Type B pancreatic cell (in vitro differentiated cells): ENCODE measurements at places on chromosomes 1 and 21. TPM values are rescaled to one million over a fixed set of nuclear protein-coding genes. Genes with fewer than 3 reads are reported as not detected.

DNA sequence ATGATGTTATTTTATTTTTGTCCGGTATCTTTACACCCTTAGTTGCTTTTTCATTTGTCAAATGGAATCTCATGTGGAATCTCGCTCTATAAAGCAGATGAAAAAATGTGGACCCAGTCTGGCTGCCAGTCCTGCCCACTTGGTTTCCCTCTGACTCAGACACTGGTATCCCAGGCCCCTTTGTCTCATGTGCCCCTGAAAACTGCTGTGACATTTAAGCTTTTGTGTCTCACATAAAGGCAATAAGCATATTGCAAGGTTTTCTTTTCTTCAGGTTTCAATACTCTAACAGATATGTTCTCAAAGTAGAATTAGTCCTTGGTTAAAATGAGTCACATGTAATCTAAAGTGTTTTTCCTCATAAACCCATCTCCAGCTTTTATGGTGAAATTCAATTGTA lies 183.3 kb downstream of the ST6GALNAC3 start:
- no peak overlapping the region for H3K27ac ChIP-seq
- no peak overlapping the region for H3K4me3 ChIP-seq
- no peak for DNase-seq
- no peaks in the 10 kb centered on the region for H3K27me3 ChIP-seq
- no peaks in the 10 kb centered on the region for H3K36me3 ChIP-seq
- H3K4me1 ChIP-seq: peaks cover 25% of the 10 kb centered on the region

C1QA gene
- 0.69 TPM in 1 of 2 replicates, not detected in the other for total RNA-seq

GRCh38 chr1:16605532-16606505 lies 7.5 kb downstream of the NBPF1 start:
- H3K27me3 ChIP-seq: no peaks in the 10 kb centered on the region
- H3K36me3 ChIP-seq: no peaks in the 10 kb centered on the region
- peak; percentile 71 for DNase-seq
- no peaks in the 10 kb centered on the region for H3K4me1 ChIP-seq

INAVA gene
- total RNA-seq: 37.6 and 38.4 TPM in 2 replicates

GRCh38 chr1:230026139-230026538 lies 40.9 kb upstream of the GALNT2 start:
- DNase-seq: no peak
- peaks cover 16% of the 10 kb centered on the region for H3K27me3 ChIP-seq
- no peak overlapping the region for H3K27ac ChIP-seq
- no peaks in the 10 kb centered on the region for H3K4me1 ChIP-seq
- H3K4me3 ChIP-seq: no peak overlapping the region

- H3K4me1 ChIP-seq: peaks cover 37% of the 10 kb centered on the region
- peaks cover 13% of the 10 kb centered on the region for H3K36me3 ChIP-seq
- no peak for DNase-seq
- peaks cover 52% of the 10 kb centered on the region for H3K27me3 ChIP-seq
- H3K27ac ChIP-seq: peak overlapping the region; percentile 100
Observed at GRCh38 chr1:155127967-155128754, 485 bp downstream of the EFNA1 start.

SPATA17 gene
- total RNA-seq: 1.9 and 7.2 TPM in 2 replicates

PPIAL4G gene
- not detected in 2 replicates for total RNA-seq

TFF2 gene
- total RNA-seq: 5.2 and 11.3 TPM in 2 replicates

HHIPL2 gene
- 0.14 and 2.4 TPM in 2 replicates for total RNA-seq

GRCh38 chr1:94072840-94073522 lies 48.0 kb downstream of the ABCA4 start:
- no peak for DNase-seq
- no peaks in the 10 kb centered on the region for H3K27me3 ChIP-seq
- peaks cover 36% of the 10 kb centered on the region for H3K4me1 ChIP-seq
- H3K36me3 ChIP-seq: no peaks in the 10 kb centered on the region

CD2 gene
- 0.17 TPM in 1 of 2 replicates, not detected in the other for total RNA-seq

- H3K27me3 ChIP-seq: no peaks in the 10 kb centered on the region
- DNase-seq: no peak
- H3K36me3 ChIP-seq: no peaks in the 10 kb centered on the region
- H3K4me3 ChIP-seq: no peak overlapping the region
Observed at GRCh38 chr1:51303315-51303714, 27.0 kb downstream of the TTC39A start.

DNA sequence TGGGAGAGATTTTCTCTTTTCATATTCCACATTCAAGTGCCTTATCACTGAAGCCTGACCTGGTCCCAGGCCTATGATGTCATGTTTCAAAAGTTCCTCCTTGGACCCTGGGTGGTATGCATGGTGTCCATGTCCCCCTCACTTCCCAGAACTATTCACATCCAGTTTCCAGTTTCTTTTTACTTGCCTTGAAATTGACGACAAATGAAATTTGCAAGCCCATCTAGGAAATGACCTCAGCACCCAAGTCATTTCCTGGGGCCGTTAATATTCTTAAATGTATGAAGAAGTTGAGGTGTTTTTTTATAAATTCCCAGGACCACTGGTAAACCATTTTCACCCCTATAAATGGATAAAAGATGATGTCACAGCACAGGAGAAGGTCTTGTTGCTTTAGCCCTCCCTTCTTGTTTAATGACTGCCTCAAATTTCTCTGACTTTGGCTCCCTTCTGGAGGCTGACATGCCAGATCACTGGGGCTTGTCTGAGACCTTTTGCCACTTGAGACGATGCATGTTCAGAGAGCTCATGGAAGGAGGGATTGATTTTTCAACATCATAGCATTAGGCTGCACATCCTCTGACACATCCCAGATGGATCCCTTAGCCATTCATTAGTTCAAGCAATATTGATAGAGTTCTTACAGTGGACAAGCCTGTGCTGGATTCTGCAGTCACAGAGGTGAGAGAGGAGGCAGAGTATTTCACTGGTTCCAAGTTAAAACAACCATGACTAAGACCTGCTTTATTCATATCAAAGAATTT lies 221.3 kb downstream of the PLPP3 start:
- no peak for DNase-seq
- no peak overlapping the region for H3K27ac ChIP-seq
- no peaks in the 10 kb centered on the region for H3K36me3 ChIP-seq
- H3K4me1 ChIP-seq: peaks cover 47% of the 10 kb centered on the region

LEFTY1 gene
- total RNA-seq: 0.29 and 0.31 TPM in 2 replicates

- no peak for DNase-seq
- H3K4me3 ChIP-seq: no peak overlapping the region
- H3K36me3 ChIP-seq: no peaks in the 10 kb centered on the region
- peaks cover 3% of the 10 kb centered on the region for H3K4me1 ChIP-seq
Observed at GRCh38 chr1:233909195-233909594, 4.7 kb downstream of the SLC35F3 start.

SLC30A2 gene
- total RNA-seq: 4.4 and 24.4 TPM in 2 replicates

GBP5 gene
- 0.45 and 0.56 TPM in 2 replicates for total RNA-seq

- H3K36me3 ChIP-seq: no peaks in the 10 kb centered on the region
- H3K27ac ChIP-seq: no peak overlapping the region
Observed at GRCh38 chr21:26599261-26599660, 26.2 kb upstream of the CYYR1 start.

CYYR1 gene
- total RNA-seq: 5.2 and 21.6 TPM in 2 replicates

GRCh38 chr21:22791986-22792560 lies 1793.9 kb downstream of the NCAM2 start:
- no peak overlapping the region for H3K27ac ChIP-seq
- DNase-seq: no peak
- H3K4me1 ChIP-seq: no peaks in the 10 kb centered on the region

- no peaks in the 10 kb centered on the region for H3K4me1 ChIP-seq
- no peak for DNase-seq
- H3K36me3 ChIP-seq: no peaks in the 10 kb centered on the region
Observed at GRCh38 chr1:245503548-245503947, 348.8 kb downstream of the KIF26B start.

DNA sequence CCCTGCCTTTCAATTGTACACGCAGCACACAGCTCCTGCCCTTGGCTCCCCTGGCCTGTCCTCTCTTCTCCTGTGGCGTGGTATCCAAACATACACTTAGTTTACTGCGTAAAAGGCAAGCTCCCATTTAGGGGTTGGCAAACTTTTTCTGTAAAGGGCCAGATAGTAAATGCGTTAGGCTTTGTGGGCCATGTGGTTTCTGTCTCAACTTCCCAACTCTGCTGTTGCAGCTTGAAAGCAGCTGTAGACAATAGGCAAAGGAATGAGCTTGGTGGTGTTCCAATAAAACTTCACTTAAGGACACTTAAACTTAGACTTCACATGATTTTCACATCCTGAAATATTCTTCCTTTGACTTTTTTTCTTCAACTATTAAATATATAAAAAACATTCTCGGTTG lies 63.3 kb downstream of the RHOU start:
- H3K4me1 ChIP-seq: peaks cover 30% of the 10 kb centered on the region
- H3K4me3 ChIP-seq: no peak overlapping the region
- H3K27me3 ChIP-seq: no peaks in the 10 kb centered on the region
- DNase-seq: no peak
- no peak overlapping the region for H3K27ac ChIP-seq
- H3K36me3 ChIP-seq: no peaks in the 10 kb centered on the region

DNA sequence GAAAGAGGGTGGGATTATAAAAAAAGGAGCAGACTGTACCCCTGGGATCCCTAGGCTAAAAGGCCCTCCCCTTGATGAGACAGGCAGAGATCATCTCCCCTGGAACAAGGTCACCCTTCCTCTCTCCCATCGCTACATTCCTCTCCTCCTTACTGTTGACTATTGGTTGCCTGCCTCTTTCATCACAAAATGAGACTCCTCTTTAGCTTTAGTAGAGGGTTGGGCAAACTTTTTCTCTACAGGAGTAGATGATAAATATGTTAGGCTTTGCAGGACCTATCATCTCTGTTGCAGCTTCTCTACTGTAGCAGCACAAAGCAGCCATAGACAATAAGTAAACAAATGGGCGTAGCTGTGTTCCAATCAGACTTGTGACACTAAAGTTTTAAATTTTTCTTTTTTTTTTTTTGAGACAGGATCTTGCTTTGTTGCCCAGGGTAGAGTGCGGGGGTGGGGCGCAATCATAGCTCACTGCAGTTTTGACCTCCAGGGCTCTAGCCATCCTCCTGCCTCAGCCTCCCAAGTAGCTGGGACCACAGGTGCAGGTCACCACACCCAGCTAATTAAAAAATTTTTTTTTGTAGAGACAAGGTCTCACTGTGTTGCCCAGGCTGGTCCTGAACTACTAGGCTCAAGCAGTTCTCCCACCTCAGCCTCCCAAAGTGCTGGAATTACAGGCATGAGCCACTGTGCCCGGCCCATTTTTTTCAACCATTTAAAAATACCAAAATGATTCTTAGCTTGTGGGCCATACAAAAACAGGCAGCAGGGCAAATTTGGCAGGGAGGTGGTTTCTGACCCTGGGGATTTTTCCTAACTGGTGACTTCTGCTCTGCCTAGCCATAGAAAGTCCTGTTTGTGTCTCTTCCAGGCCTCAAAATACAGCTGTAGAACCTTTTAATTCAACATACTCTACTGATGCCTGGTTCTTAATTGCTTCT lies 15.1 kb downstream of the MCL1 start:
- H3K36me3 ChIP-seq: no peaks in the 10 kb centered on the region
- H3K27me3 ChIP-seq: no peaks in the 10 kb centered on the region
- DNase-seq: no peak
- peak overlapping the region; percentile 100 for H3K27ac ChIP-seq
- H3K4me1 ChIP-seq: peaks cover 58% of the 10 kb centered on the region

- DNase-seq: no peak
- no peak overlapping the region for H3K4me3 ChIP-seq
- no peak overlapping the region for H3K27ac ChIP-seq
- no peaks in the 10 kb centered on the region for H3K4me1 ChIP-seq
Observed at GRCh38 chr1:201213106-201213770, 22.6 kb downstream of the IGFN1 start.

ARHGEF16 gene
- total RNA-seq: 16.1 and 28.9 TPM in 2 replicates

- peaks cover 3% of the 10 kb centered on the region for H3K27me3 ChIP-seq
- no peaks in the 10 kb centered on the region for H3K36me3 ChIP-seq
- DNase-seq: no peak
- peaks cover 12% of the 10 kb centered on the region for H3K4me1 ChIP-seq
Observed at GRCh38 chr1:58720680-58721079, 20.8 kb upstream of the MYSM1 start.

ZNF593 gene
- total RNA-seq: 29.7 and 34.9 TPM in 2 replicates

ELF3 gene
- 237 and 498 TPM in 2 replicates for total RNA-seq

- DNase-seq: no peak
- H3K4me3 ChIP-seq: no peak overlapping the region
- no peaks in the 10 kb centered on the region for H3K4me1 ChIP-seq
- no peak overlapping the region for H3K27ac ChIP-seq
- H3K36me3 ChIP-seq: no peaks in the 10 kb centered on the region
- peaks cover 3% of the 10 kb centered on the region for H3K27me3 ChIP-seq
Observed at GRCh38 chr1:184329245-184329953, 57.4 kb upstream of the C1orf21 start.

DNASE2B gene
- total RNA-seq: not detected in 2 replicates

- DNase-seq: no peak
- no peak overlapping the region for H3K4me3 ChIP-seq
- H3K36me3 ChIP-seq: no peaks in the 10 kb centered on the region
- peaks cover 15% of the 10 kb centered on the region for H3K4me1 ChIP-seq
- peak overlapping the region; percentile 14 for H3K27ac ChIP-seq
Observed at GRCh38 chr21:15121655-15122120, 56.9 kb upstream of the NRIP1 start.

DNA sequence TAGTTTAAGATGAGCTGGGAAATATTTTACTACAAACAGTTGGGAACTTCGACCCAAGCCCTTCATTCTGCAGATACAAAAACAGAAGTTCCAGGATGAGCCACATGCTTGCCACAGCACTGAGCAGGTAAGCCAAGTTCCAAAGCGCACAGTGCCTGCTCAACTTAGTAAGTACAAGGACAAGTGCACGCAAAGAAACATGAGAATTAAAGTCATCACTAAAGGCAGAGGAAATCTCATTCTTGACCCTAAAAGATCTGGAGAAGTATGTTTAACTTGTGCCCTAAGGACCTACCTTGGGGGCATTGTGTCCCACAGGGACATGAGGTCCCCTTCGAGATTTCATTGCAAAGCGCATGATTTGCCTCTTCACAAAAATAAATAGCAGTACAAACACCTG lies 1.2 kb upstream of the UBAP2L start:
- peaks cover 4% of the 10 kb centered on the region for H3K27me3 ChIP-seq
- peak overlapping the region; percentile 98 for H3K27ac ChIP-seq
- peak overlapping the region; percentile 98 for H3K4me3 ChIP-seq
- DNase-seq: no peak

DNA sequence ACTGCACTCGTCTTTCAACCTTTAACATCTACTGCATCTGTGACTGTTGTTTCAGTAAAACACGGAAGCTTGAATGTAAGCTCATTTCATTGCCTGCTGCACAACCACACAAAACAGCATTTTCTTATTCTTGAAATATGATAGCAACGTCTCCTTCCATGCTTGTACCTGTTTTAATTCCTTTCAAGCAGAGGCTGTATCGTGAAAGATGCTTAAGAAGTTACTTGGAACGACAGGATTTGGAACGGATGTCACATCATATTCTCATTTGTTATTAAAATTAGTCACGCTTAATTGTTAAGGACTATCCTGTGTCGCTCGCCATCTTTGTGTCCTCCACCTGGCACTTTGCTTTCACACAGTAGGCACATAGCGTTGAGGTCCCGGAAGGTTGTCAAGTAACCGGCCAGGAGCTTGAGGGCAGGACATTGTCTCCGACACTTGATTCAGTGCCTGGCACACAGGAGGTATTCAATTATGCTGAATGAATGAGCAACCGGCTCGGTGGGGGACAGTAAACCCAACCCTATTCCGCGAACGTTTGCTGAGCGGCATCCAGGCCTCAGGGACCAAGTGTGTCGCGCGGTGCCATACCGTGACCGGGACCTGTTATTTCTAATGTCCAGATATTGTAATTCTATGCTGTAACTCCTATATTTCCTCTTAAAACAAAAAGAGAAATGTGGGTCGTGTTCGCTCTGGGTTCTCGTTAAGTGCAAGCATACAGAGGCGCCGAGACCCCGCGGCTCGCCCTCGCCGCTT lies 499 bp upstream of the SH3GLB1 start:
- H3K4me3 ChIP-seq: peak overlapping the region; percentile 100
- DNase-seq: no peak

FCGR3A gene
- 0.17 TPM in 1 of 2 replicates, not detected in the other for total RNA-seq

GRCh38 chr1:212544110-212544509 lies 64.5 kb upstream of the ATF3 start:
- peaks cover 15% of the 10 kb centered on the region for H3K27me3 ChIP-seq
- H3K4me1 ChIP-seq: no peaks in the 10 kb centered on the region
- H3K4me3 ChIP-seq: no peak overlapping the region

RASSF5 gene
- total RNA-seq: 3.8 and 5.9 TPM in 2 replicates
